ENCODE measurements at places on chromosomes 6 and 20.

DNA sequence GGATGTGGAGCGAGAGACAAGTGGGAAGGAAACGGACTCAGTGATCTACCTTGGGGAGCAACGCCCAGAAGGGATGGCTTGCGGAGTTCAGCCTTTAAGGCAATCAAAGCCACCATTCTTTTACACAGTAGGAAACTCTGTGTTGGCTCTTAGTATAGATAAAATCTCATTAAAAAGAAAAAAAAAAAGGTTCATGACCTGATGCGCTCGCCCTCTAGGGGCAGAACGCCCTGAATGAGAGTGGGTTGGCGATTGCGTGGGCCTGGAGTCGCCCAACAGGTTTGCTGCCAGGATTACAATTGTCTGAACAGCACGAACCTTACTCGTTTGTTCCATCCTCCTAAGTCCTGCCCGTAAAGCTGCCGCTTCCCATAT lies 1.2 kb downstream of the TPD52L1 start:
- no peak for DNase-seq

GRCh38 chr6:54010340-54011276 lies 100.6 kb upstream of the MLIP start:
- no peak for DNase-seq

GRCh38 chr6:14109411-14109826 lies 8.2 kb upstream of the CD83 start:
- no peak for DNase-seq

DNA sequence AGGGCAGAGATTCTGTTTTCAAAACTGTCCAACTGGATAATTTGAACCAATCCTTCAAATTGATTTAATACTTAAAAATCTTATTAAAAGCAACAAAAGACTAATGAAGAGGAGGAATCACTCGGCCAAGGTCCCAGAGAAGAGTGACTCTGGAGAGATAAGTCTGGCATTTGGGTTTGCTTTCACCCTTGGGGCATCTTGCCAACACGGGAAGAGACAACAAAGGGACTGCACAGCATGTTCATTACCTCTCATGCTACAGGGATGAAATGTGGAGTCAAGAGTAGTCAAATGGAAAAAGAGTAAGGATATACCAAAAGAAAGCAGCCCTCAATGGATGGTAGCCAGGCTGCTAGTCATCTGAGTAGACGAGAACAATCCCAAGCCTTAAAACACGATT lies 68.2 kb downstream of the KHDRBS2 start:
- no peak for DNase-seq

DNA sequence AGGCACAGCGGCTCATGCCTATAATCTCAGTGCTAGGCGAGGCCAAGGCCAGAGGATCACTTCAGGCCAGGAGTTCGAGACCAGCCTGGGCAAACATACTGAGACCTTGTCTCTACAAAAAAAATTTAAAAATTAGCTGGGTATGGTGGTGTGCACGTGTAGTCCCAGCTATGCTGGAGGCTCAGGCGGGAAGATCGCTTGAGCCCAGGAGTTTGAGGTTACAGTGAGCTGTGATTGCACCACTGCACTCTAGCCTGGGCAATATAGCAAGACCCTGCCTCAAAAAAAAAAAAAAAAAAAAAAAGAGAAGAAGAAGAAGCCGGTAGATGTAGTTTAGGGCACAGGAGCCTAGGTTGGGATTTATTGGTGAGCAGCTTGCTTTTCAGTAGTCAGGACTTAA lies 20.7 kb downstream of the MTHFD1L start:
- DNase-seq = no peak

DNA sequence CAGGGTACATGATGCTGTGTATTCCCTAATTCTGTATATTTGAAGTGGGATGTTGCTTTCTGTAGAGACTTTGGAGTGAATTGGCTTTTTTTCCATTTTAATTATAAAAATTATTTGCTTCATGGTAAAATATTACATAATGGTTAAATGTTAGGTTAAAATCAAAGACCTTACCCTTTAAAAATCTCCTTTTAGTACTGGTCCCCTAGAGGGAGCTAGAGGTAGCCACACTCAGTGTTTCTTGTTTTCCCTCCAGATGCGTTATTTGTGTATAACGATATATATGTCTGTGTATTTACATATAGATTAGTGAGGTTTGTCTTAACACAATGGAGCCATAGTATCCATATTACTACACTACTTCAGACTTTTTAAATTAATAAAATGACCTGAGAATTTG lies 146.7 kb downstream of the PLCB4 start:
- peak; percentile 25 for DNase-seq

Data from NCI-H2171 treated with DMSO at 0.1 percent for 48 hours (cell line).